Midbrain (tissue), 1 donor: ENCODE measurements at places on chromosomes 7 and 10.

GRCh38 chr7:110336423-110336822 lies 754.5 kb upstream of the LRRN3 start:
- DNase-seq, result no peak

- DNase-seq, result no peak
These were observed 34.6 kb upstream of the ST7 start for GRCh38 chr7:116918704-116919103.

- no peak for DNase-seq
These were observed 56.7 kb downstream of the NEURL1 start for GRCh38 chr10:103550229-103550628.

GRCh38 chr10:130809181-130809580 lies 502.3 kb downstream of the TCERG1L start:
- no peak for DNase-seq

- DNase-seq, result no peak
These were observed 607.9 kb upstream of the MKI67 start for GRCh38 chr10:128734161-128734560.

DNA sequence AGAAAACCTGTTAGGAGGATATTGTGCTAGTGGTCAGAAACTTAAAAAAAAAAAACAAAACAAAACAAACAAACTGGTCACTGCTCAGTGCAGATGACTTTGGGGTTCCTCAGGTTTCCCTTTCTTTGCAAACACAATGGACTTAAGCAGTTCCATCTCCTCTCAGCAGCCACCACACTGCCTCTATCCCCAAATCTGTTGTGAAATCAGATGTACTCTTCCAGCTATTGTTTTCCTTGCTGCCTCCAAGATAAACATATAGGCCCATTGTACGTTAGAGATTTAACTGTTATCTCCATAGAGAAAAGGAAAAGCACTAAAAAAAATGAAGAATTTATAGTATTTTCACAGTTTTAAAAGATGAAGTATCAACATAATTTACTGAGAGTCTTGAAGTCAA lies 147.1 kb downstream of the MPP7 start:
- no peak for DNase-seq

GRCh38 chr10:107264742-107265141 lies 100.2 kb upstream of the SORCS1 start:
- no peak for DNase-seq

DNA sequence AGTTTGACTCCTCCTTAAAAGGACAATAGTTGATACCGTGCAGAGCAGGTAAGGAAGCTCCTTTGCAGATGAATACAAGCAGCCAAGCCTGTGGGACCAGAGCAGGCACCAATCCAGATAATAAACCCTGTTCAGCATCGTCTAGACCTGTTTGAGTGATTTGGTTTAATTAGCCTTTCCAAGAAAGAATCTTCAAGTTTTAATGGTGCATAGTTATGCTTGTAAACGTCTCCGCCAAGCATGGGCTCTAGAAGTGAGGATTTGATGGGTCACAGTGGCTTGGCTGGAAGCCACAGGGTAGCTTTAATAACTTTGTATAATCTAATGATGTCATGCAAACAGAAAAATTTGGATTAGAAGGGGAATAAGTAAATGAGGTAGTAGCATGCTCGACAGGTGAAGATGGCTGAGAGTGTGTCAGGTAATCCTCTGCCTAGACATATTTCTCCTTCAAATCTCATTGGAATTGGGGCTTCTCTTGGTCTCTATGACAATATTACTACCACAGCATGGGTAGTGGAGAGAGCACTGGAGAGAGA lies 188.4 kb downstream of the DYNC1I1 start:
- no peak for DNase-seq

- DNase-seq, result no peak
These were observed 10.1 kb downstream of the NFKB2 start for GRCh38 chr10:102405632-102406031.

GRCh38 chr10:98790817-98791216 lies 344.1 kb upstream of the HPS1 start:
- DNase-seq, result no peak

DNA sequence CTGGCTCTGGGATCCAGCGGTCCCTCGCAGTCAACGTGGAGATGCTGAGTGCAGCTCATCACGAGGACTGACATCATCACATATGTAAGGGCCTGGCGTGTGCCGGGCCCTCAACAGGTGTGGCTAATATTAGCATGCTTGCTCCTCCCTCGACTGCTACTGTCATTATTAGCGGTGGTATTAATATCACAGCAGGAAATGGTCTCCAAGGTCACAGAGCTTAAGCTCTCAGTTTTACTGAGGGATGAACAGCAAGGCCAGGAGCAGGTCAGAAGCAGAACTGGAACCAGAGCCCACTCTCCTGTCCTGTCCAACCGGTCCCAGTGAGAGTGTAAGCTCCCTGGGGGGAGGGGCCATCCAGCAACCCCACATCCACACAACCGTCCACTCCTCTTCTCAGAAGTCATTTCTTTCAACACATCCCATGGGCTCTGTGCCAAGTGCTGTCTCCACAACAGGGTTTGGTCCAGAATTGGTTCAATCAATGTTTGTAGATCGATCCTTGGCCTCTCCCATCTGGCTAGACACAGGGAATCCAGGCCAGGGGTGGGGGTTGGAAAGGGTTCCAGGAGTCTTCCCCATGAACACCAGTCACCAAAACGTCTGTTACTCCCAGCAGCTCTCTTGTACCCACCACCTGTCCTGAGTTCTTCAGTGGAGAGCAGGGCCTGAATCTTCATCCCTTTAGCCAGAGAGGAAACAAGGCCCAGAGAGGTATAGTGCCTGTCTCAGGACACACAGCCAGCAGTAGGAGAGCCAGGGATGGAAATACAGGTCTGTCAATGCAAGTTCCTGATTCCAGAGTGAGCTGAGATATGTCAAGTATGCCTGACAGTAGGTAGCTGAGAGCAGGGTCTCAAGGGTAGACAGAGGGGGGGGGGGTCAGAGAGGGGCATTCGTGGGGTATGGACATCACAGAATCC lies 45.3 kb upstream of the ZMIZ1 start:
- DNase-seq, result no peak

DNA sequence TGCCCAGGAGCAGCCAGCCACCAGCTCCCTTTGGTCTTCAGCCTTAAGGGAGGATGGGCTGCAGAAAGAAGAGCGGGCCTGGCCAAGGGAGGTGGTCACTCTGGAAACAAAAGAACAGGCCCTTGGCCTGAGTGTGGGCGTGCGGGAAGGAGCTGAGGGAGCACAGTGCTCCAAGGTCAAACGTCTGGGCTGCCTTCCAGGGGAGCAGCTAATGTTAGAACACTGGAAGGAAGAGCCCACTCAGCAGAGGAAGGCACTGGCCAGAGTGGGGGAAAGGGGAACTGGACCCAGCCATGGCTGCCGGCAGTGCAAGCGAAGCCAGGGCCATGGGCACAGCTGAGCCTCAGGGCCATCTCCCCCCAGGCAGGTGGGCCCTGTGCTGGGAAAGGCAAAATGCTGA lies 42.7 kb downstream of the FAM53B start:
- DNase-seq, result peak; percentile 80

- no peak for DNase-seq
These were observed 207.8 kb upstream of the CTBP2 start for GRCh38 chr10:125368146-125368545.

DNA sequence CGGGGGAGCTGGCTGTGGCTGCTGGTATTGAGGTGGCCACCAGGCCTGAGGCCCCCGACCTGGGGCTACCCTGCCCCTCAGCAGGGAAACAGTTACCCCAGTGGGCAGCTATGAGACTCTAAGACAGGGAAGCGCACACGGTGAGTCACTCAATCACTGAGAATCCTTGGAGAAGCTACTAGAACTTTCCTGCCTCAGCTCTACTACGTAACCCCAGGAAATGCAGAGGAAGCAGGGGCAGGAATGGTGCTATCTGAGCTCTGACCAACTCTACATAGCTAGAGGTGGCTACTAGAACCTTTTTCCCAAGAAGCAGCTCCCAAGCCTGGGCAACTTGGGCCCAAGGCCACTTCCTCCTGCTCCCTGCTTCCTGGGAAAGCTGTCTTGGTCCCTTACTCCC lies 11.8 kb downstream of the DNAJB12 start:
- no peak for DNase-seq

DNA sequence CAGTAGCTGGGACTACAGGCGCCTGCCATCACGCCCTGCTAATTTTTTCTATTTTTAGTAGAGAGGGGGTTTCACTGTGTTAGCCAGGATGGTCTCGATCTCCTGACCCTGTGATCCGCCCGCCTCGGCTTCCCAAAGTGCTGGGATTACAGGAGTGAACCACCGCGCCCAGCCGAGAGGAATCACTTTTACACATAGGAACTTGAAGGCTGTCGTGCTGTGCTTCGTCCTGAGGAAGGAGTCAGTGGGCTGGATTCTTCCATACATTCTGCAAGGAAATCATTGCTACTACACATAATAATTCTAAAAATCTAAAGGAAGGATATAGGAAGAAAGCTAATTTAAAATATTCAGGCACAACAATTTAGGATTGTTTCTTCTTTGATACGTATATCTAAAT lies 48.8 kb upstream of the ZPBP start:
- no peak for DNase-seq

DNA sequence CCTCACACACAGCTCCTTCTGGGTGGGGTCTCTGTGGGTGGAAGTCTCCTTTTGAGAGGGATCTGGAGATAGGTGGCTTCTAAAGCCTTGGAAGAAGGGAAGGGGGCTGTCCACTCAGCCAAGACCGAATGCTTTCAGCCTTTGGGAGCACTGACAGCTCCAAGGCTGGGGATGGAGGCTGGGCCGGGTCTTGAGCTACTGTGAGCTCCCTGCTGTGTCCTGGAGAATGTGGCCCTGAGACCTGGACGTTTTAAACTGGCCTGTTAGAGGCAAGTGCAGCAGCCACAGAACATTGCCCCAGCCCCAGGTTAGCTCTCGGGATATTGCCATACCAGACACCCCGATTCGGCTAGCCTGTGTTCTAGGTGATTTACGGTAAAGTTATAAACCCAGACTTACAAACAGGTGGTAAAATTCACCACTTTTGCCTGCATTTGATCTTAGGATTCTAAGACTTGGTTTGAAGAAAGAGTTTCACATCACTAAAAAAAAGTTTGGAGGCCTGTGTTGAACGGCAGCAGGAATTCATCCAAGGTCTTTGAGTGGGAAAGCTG lies 548.5 kb upstream of the FOXK1 start:
- no peak for DNase-seq

DNA sequence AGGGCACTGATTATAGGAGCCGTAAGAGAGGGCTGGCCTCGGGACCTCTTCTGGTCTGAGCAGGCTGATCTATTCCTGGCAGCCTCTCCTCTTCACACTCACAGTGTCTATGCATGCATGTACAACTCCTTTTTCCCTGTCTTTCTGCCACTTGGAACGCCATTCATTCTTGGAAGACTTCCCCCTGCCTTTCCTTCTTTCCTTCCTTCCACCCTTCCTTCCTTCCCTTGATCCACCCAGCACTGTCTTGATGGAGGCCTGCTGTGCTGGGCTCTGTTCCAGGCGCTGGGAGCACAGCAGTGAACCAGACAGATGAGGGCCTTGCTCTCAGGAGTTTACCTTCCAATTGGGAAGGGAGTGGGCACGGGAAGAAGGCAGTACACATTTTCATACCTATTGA lies 114.8 kb downstream of the SH3PXD2A start:
- DNase-seq, result no peak

GRCh38 chr10:97081621-97082235 lies 104.0 kb downstream of the SLIT1 start:
- DNase-seq, result peak; percentile 12

- DNase-seq, result no peak
These were observed 46.2 kb upstream of the ADRB1 start for GRCh38 chr10:113997428-113997827.

GRCh38 chr10:17053061-17053460 lies 76.5 kb downstream of the CUBN start:
- no peak for DNase-seq

DNA sequence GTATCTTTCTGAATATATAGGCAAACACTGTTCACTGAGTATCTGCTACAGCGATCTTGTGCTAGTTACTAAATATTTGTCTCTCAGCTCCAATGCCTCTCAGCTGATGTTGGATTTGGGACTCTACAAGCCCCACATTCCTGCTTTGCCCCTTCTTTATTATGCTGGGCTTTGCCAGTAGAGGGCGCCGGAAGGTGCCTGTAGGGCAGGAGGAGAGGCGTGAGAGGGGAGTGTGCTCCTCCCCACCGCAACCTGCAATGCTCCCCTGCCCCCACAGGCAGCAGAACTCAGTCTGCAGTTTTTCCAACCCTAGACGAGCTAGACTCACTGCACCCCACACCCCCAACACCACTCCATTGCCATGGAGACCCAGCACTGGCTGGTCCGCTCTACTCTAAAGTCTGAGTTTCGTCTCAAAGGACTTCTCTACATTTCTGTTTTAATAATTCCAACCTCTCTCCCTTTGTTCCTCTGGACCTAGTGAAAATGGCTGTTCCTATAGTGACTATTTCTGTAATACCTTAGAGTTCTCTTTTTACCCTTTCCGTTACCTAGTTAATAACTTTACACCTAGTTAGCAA lies 337.6 kb downstream of the CCSER2 start:
- DNase-seq, result no peak

- no peak for DNase-seq
These were observed 6.5 kb upstream of the CALU start for GRCh38 chr7:128732521-128733277.

DNA sequence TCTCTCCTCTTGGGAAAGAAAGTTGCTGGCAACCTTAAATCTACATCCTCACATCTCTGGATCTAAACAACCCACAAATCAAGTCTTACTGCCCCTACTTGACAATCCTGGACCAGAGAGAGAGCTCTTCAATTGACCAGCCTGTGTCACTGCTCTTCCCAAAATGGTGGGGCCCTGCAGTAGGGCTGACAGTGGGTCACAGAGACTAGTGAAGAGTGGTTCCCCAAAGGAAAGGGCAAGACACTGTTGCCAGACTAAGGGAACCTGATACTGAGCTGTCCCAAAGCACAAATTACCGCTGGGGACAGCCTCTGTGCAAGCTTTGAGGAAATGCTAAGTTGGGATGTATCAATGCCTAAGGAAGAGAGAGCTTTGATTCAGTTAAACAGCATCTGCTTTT lies 4.5 kb upstream of the GPRIN2 start:
- no peak for DNase-seq

GRCh38 chr7:139682136-139683013 lies 95.4 kb downstream of the HIPK2 start:
- no peak for DNase-seq
